GM12891 (cell line): ENCODE measurements at places on chromosomes 6 and 20.

GRCh38 chr20:62460678-62461077 lies 15.1 kb downstream of the GATA5 start:
- no peak for DNase-seq

DNA sequence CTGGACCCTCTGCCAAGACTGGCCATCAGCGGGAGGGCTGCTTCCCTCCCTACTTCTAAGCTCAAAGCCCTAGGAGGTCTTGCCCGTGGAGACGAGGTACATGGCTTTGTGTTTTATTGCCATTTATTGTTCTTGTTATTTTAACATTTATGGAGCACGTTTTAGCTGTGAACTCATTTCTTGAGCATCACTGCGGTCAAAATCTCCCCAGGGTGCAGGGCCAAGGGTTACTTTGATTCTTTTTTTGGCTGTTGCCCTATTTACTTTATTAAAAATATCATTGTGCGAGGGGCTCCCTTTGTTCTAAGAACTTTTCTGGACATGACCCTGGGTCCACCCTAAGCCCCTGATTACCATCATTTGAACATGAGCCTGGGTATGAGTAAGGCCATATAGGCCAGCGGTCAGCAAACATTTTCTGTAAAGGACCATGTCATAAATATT lies 51.6 kb downstream of the EYA2 start:
- DNase-seq: no peak

- no peak for DNase-seq
These were observed 756.3 kb downstream of the BCKDHB start for GRCh38 chr6:80862756-80863155.

- no peak for DNase-seq
These were observed 2.8 kb downstream of the CPNE1 start for GRCh38 chr20:35661908-35662307.

DNA sequence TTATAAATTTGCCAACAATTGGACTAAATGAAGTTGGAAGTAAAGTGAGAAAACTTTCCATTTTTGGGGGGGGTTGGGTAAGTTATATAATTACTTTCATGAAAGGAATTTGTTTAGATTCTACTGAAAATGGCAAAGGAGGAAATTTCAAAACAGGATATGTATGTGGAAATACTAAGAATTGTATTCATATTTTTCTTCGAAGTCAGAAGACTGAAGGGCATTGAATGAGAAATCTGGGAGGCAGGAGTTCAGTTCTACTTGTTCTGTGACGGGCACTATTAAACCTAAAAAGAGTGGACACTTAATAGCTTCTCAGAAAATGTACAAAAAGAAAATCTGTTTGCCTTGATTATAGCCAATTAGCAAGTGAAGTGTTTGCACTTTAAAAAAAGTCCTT lies 114.7 kb downstream of the PRIM2 start:
- no peak for DNase-seq

- DNase-seq: no peak
These were observed 1590.8 kb downstream of the KHDRBS2 start for GRCh38 chr6:60695232-60695631.

- DNase-seq: peak; percentile 74
These were observed at the start of gene HSF2 for GRCh38 chr6:122399348-122400120. Gene HSF2, plus strand, starts transcription at chr6:122399652. Its CDS starts 86 bp downstream, at chr6:122399738.

- no peak for DNase-seq
These were observed 29.1 kb upstream of the APCDD1L start for GRCh38 chr20:58544286-58544685.

- DNase-seq: no peak
These were observed 194.1 kb downstream of the RIMS1 start for GRCh38 chr6:72080260-72080941.

DNA sequence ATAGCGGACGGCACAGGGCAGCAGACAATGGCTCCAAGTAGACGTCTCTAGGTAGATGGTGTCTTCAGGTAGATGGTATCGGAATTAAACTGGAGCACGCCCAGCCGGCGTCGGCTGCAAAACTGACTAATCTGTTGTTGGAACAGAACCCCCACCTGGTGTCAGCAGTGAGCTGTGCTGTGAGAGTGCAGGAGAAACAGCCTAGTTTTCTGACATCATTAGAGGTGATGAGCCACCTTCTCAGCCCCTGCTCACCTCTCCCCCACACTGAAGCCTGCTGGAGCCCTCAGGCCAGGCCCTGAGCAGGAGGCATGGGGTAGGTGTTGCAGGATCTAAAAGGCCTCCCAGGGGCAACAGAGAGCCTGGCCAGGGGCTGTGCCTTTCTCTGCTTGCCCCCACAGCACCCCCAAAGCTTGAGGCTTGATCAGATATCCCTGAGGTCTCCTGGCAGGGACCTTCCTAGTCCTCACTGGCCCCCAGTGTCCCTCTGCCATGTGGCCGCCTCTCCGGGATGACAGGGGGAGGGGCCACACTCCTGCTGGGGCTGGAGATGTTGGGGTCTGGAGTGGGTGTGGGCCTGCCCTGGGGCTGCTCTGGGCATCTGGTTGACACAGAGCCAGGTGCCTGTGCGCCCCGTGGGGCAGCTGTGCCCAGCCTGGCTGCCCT lies 6.9 kb upstream of the HELZ2 start:
- DNase-seq: peak; percentile 78

DNA sequence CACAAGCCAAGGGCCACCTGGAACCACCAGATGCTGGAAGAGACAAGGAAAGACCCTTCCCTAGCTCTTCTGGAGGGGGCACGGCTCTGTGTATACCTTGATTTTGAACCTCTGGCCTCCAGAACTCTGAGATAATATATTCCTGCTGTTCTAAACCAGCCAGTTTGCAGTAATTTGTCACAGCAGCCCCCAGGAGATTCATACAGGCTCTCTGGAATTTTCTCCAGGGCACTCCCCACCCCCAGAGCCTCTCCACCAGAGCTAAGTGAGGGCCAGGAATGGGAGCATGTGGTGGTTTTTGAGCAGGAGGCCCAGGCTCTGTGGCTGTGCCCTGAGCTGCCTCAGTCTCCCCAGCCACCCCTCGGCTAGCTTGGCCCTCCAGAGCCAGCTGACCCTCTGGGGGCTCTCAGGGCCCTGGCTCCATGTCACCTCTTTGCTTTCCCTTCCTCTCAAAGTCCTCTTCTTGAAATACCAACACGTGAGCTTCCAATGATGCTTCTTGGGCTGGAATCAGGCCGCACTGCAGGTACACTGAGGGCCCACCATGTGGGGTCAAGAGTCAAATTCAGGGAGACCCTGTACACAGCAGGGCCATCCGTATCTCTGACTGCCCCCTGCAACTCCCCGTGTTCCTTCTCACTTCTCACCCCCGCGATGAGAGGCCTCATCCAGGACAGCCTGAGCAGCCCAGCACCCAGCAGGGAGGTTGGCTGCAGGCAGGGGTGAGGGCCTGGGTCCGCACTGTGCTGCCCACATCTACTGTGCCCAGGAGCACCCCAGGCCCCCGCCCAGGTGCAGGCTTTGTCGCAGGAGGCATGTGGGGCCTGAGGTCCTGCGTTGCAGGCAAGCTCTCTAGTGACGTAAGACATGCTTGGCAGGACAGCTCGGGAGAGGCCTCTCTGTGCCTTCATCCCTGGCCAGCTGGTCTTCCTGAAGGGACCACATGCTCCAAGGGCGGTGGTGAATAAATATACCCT lies 155.5 kb downstream of the ANKRD60 start:
- no peak for DNase-seq

DNA sequence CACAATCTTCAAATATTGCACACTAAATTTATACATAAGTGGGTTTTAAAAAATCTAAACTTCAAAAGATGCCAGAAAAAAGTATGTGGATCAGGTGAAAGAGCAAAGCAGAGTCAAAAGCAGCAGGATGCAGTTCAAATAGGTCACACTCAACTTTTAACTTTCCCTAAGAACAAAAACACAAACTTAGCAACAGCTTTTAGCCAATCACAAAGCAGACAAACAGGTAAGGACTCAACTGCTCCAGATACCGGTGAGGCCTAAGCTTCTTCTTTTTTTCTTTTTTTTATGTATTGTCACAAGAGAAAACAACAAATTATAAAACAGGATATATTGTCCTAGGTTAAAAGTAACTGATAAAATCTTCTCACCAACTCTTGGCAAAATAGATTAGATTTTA lies 74.7 kb downstream of the SESN1 start:
- no peak for DNase-seq

GRCh38 chr6:70221025-70221714 lies 81.7 kb downstream of the COL9A1 start:
- DNase-seq: peak; percentile 2

DNA sequence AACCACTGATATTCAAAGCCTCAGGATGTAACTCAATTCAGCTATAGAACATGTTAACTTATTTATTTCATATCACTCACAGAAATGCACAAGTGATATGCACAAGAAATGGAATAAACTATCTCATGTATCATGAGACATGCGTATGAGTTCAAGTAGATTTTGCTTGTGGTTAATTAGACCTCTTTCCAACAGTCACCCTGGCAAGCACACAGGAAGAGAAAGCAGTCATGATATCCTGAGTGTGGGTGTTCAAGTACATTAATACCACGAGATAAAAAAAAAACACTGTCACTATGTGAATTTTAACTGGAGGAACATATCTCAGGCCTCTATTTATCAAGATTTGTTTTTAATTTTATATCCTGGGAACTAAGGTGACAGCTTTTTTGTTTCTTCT lies 64.2 kb downstream of the LAMP5 start:
- no peak for DNase-seq

GRCh38 chr6:43029120-43029519 lies 7.7 kb downstream of the RRP36 start:
- DNase-seq: no peak

GRCh38 chr6:30047220-30047619 lies 13.8 kb upstream of the POLR1H start:
- no peak for DNase-seq

GRCh38 chr6:137799950-137800568 lies 67.0 kb upstream of the TNFAIP3 start:
- no peak for DNase-seq

GRCh38 chr6:111776236-111777221 lies 96.7 kb downstream of the FYN start:
- DNase-seq: no peak

DNA sequence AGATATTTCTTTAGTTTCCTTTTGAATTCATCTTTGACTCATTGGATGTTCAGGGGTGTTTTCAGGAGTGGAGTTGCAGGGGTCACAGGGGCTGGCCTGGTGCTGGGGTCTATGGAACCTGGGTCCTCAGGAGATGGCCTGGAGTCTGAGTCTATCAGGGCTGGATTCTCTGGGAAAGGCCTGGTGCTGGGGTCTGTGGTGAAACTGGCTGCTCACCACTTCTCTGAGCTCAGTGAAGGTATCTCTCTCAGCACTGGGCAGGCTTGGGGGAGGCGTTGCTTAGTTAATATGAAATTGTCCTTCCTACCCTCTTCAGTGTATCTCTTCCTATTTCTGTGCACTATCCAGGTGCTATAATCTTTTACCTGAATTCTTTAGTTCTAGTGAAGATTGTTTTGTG lies 83.1 kb upstream of the SLC24A3 start:
- DNase-seq: no peak

DNA sequence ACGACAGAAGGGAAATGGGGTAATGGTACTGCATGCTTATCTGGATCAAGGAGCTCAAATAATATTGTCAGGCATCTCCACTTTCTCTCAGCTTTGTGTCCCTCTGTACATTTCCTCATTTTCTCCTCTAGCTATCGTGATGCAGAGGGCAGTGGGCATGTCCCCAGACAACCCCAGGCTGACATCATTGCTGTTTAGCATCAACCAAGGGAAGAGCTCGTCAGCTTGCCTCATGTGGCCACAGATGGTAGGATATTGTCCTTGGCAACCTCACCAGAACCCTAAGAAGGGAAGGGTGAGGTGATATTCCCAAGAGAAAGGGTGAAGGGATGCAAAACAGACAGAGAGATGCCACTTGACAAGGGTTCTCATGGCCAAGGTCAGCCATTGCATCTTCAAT lies 58.3 kb downstream of the MAFB start:
- DNase-seq: no peak

GRCh38 chr6:20403766-20404640 lies 2.3 kb downstream of the E2F3 start:
- no peak for DNase-seq

GRCh38 chr20:59152559-59153354 lies 10.9 kb upstream of the ZNF831 start:
- DNase-seq: no peak

DNA sequence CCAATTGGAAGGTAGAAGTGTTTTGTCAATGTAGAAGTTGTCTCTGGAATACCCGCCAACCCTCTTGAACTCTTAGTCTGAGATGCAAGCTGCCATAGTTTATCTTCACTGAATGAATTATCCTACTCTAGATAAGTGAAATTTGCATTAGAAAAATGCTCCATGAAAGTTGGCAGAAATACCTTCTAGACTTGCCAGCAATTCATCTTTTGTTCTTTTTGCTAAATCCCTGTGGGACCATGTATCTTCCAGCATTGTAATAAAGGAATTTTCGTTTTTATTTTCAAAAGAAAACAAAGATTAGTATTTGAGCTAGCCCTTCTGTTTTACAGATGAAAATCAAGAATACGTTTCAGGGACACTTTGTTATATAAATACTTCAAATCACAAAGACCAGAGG lies 244.2 kb downstream of the CBLN4 start:
- DNase-seq: no peak

GRCh38 chr20:5557123-5557522 lies 193.1 kb upstream of the SHLD1 start:
- peak; percentile 17 for DNase-seq

GRCh38 chr6:134593887-134594286 lies 276.0 kb upstream of the SGK1 start:
- no peak for DNase-seq

GRCh38 chr6:42509765-42510164 lies 54.1 kb upstream of the UBR2 start:
- DNase-seq: no peak

DNA sequence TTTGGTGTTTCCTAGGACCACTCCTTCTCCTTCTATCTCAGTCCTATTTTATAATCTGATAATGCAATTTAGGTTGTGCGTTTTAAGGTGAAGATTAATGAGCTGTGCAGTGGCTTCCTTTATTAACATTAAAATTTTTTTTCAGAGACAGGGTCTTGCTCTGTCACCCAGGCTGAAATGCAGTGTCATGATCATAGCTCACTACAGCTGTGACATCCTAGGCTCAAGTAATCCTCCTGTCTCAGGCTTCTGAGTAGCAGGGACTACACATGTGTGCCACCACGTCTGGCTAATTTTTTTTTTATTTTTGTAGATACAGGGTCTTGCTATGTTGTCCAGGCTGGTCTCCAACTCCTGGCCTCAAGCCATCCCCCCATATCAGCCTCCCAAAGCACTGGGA lies 53.0 kb upstream of the DSP start:
- no peak for DNase-seq

GRCh38 chr20:37727957-37728634 lies 34.3 kb downstream of the CTNNBL1 start:
- no peak for DNase-seq

GRCh38 chr6:69294407-69294806 lies 502.4 kb downstream of the LMBRD1 start:
- DNase-seq: no peak

DNA sequence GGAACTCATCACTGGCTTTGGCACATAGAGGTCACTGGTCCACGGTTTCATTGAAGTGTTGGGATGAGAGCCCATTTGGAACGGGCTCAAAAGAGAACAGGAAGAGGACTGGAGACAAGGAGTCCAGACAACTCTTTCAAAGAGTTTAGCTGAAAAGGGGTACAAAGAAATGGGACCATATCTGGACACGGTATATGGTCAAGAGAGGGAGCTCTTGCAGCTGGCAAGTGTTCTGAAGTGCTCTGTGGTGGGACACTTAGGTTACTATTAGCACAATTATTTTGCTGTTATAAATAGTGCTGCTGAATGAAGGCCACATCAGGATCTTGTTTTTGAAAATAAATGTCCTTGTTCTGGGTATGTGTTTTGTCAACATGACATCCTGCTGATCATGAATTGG lies 4.6 kb downstream of the SGK2 start:
- DNase-seq: no peak
